ENCODE measurements at places on chromosomes 2 and 18. TPM values are rescaled to one million over a fixed set of nuclear protein-coding genes. Genes with fewer than 3 reads are reported as not detected.

The REG3G gene
- not detected for total RNA-seq

The MTX2 gene
- 44.5 TPM for total RNA-seq

The ASTL gene
- total RNA-seq: not detected

The MRO gene
- total RNA-seq: 0.47 TPM

The LIMS3 gene
- not detected for total RNA-seq

The TET3 gene
- total RNA-seq: 7.2 TPM

The LCT gene
- total RNA-seq: 0.03 TPM

The FHL2 gene
- total RNA-seq: 64.2 TPM

The PRSS56 gene
- 0.11 TPM for total RNA-seq

The ZNF396 gene
- 0.71 TPM for total RNA-seq

The FLACC1 gene
- total RNA-seq: not detected

The MAP2 gene
- total RNA-seq: 0.86 TPM

The CNDP1 gene
- not detected for total RNA-seq

The HRH4 gene
- not detected for total RNA-seq

The ZSWIM2 gene
- not detected for total RNA-seq

The TEKT4 gene
- not detected for total RNA-seq

The TCF7L1 gene
- total RNA-seq: 9.9 TPM

The SLC30A3 gene
- 3.0 TPM for total RNA-seq

The SPDYA gene
- 0.15 TPM for total RNA-seq

The SPEG gene
- 5.4 TPM for total RNA-seq

The ATP6V1B1 gene
- 2.5 TPM for total RNA-seq

The OSBPL6 gene
- total RNA-seq: 9.2 TPM

The SERPINB11 gene
- total RNA-seq: 0.17 TPM

The MAP3K20 gene
- total RNA-seq: 33.3 TPM

The CDKL4 gene
- not detected for total RNA-seq

The SLC16A14 gene
- total RNA-seq: 1.6 TPM

The CD207 gene
- not detected for total RNA-seq

The SCG2 gene
- total RNA-seq: 0.82 TPM

The TSPYL6 gene
- not detected for total RNA-seq

The PSMA8 gene
- not detected for total RNA-seq

The FOXD4L1 gene
- 0.24 TPM for total RNA-seq

The ESPNL gene
- 0.16 TPM for total RNA-seq

The FBXO15 gene
- total RNA-seq: 0.29 TPM

The ANKRD30BL gene
- not detected for total RNA-seq

The IL18RAP gene
- not detected for total RNA-seq

The DTNA gene
- 0.33 TPM for total RNA-seq

The NGEF gene
- 18.1 TPM for total RNA-seq

The IL36A gene
- total RNA-seq: not detected

The GRB14 gene
- 6.2 TPM for total RNA-seq

All from A549 treated with GW870086 at 1 μM for 4 hours (cell line).